ENCODE measurements at places on chromosomes 11 and 22.

- no peak overlapping the region for H3K4me3 ChIP-seq
- no peaks in the 10 kb centered on the region for H3K27me3 ChIP-seq
- peaks cover 32% of the 10 kb centered on the region for H3K4me1 ChIP-seq
- DNase-seq = no peak
These were observed 83.9 kb downstream of the RRAS2 start for GRCh38 chr11:14275076-14275475.

GRCh38 chr11:57353852-57354251 lies 15.7 kb downstream of the P2RX3 start:
- no peak for DNase-seq
- H3K4me1 ChIP-seq = peaks cover 27% of the 10 kb centered on the region
- H3K27ac ChIP-seq = no peak overlapping the region
- H3K27me3 ChIP-seq = peaks cover 34% of the 10 kb centered on the region
- H3K4me3 ChIP-seq = no peak overlapping the region
- H3K36me3 ChIP-seq = peaks cover 5% of the 10 kb centered on the region

- H3K4me1 ChIP-seq = peaks cover 11% of the 10 kb centered on the region
- H3K27ac ChIP-seq = no peak overlapping the region
- H3K4me3 ChIP-seq = no peak overlapping the region
- H3K36me3 ChIP-seq = no peaks in the 10 kb centered on the region
- H3K27me3 ChIP-seq = no peaks in the 10 kb centered on the region
These were observed 104.7 kb upstream of the PITPNB start for GRCh38 chr22:28023774-28024173.

GRCh38 chr22:20748731-20749428 lies 25.0 kb upstream of the SERPIND1 start:
- peaks cover 63% of the 10 kb centered on the region for H3K36me3 ChIP-seq
- H3K27me3 ChIP-seq = no peaks in the 10 kb centered on the region
- peak overlapping the region; percentile 97 for H3K27ac ChIP-seq
- peak; percentile 79 for DNase-seq
- peak overlapping the region; percentile 62 for H3K4me3 ChIP-seq
- peaks cover 49% of the 10 kb centered on the region for H3K4me1 ChIP-seq

GRCh38 chr22:50418624-50419023 lies 56.2 kb downstream of the SBF1 start:
- H3K27me3 ChIP-seq = no peaks in the 10 kb centered on the region
- H3K36me3 ChIP-seq = peaks cover 42% of the 10 kb centered on the region
- peaks cover 5% of the 10 kb centered on the region for H3K4me1 ChIP-seq
- no peak overlapping the region for H3K4me3 ChIP-seq

GRCh38 chr11:122804161-122804560 lies 34.1 kb upstream of the CRTAM start:
- H3K27me3 ChIP-seq = peaks cover 5% of the 10 kb centered on the region
- H3K27ac ChIP-seq = no peak overlapping the region
- peaks cover 44% of the 10 kb centered on the region for H3K36me3 ChIP-seq
- peaks cover 43% of the 10 kb centered on the region for H3K4me1 ChIP-seq

GRCh38 chr11:126105748-126106080 lies 43.0 kb upstream of the CDON start:
- no peak overlapping the region for H3K27ac ChIP-seq
- DNase-seq = no peak
- H3K36me3 ChIP-seq = no peaks in the 10 kb centered on the region
- no peak overlapping the region for H3K4me3 ChIP-seq

Data from stimulated activated naive B cell treated with anti-CD40 and anti-IgM and Interleukin-4, amounts not matched to agents 10 μg/mL and 1 μg/mL and 100 μg/mL, for 72 hours (primary cell).